Dermis microvascular lymphatic vessel endothelial cell (primary cell): ENCODE measurements at places on chromosomes 4 and X. TPM values are rescaled to one million over a fixed set of nuclear protein-coding genes. Genes with fewer than 3 reads are reported as not detected.

WDR19 gene
- total RNA-seq, result 19.0 and 20.9 TPM in 2 replicates

EDNRA gene
- 0.38 TPM in 1 of 2 replicates, not detected in the other for total RNA-seq

REST gene
- 27.2 and 29.5 TPM in 2 replicates for total RNA-seq

BEND4 gene
- under 0.01 TPM in 2 replicates for total RNA-seq

GPRIN3 gene
- total RNA-seq, result 0.89 and 1.0 TPM in 2 replicates
